Activated CD8-positive, alpha-beta memory T cell treated with anti-CD3 and anti-CD28 coated beads, Interleukin-2, amount 50 U/mL, for 4 hours (primary cell): ENCODE measurements at places on chromosomes 12 and 14.

GRCh38 chr12:45703942-45704341 is 25.6 kb upstream of the ARID2 start:
- DNase-seq: no peak

DNA sequence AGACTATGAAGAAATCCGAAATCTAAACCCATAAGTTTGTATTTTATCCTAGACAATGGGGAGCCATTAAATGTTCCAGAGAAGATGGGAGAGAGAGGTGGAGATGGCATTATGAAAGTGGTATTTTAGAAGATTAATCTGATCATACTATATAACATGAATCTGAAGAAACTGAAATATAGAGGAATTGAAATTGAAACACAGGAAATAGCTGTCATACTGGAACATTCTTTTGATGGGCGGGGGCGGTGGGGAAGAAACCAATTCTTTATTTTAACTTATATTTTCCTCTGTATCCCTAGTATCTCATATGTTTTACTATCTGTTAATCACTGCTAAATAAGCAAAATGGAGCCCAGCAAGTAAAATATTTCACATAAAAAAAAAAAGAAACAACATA is 27.0 kb upstream of the FOXN3 start:
- DNase-seq: no peak

GRCh38 chr12:15013634-15014179 is 40.9 kb downstream of the PDE6H start:
- DNase-seq: no peak

DNA sequence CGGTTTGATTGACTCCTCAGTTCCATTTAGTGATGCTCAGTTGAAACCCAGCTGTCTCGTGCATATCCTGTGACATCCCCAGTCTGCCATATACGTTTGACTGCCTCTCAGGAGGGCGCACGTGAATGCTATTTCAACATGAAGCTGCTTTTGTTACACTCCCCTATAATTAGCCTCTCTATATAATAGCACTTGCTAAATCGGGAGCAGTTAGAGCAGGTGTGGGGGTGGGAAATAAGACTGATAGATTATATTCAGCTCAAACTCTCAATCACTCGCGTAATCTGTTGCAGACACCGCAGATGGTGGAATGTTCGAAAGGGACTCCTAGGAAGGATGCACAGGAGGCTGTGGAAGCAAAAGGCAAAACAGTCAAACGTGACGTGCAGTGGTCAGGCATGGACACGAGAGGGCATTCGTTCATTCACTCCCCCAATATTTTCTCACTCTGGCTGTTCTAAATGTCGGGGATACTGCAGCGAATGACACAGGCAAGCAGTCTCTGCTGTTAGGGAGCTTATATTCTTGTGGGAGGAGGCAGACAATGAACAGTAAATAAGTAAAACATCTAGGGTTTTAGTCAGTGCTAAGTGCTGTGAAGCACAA is 29.8 kb downstream of the KCNA1 start:
- no peak for DNase-seq

DNA sequence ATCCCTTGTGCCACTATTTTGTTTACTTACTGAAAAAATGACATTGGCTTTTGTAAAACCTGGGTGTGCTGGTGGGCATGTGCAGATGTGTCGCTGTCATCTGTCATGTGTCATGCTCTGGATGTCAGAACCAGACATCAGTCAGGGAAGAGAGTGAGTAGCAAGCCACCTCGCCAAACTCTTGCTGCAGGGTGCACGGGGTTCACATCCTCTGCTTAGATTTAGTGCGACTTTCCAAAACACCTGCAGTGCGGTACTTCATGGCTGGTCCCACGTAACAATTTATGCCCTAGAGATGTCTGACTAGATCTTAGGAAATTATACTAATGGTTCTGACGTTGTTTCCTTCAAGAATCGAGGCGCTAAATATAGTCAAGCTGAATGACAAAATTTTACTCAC is 106.7 kb downstream of the CRADD start:
- peak; percentile 47 for DNase-seq

DNA sequence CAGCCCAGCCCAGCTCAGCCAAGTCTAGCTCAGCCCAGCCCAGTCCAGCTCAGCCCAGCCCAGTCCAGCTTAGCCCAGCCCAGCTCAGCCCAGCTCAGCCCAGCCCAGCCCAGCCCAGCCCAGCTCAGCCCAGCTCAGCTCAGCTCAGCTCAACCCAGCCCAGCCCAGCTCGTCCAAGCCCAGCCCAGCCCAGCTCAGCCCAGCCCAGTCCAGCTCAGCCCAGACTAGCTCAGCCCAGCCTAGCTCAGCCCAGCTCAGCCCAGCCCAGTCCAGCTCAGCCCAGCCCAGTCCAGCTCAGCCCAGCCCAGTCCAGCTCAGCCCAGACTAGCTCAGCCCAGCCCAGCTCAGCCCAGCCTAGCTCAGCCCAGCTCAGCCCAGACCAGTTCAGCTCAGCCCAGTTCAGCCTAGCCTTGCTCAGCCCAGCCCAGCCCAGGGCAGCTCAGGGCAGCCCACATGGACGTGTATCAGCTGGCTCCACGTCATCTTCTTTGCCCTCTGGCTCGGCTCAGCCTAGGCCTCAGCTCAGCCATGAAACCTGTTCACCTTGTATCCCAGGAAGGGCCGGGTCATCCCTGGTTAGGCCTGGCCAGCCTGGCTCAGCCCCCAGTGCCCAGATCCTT is 185.6 kb downstream of the TMEM121 start:
- no peak for DNase-seq

- DNase-seq: no peak
These were observed 2.9 kb upstream of the CMAS start for GRCh38 chr12:22042976-22043669.
